ENCODE measurements at places on chromosomes 7 and 10. TPM values are rescaled to one million over a fixed set of nuclear protein-coding genes. Genes with fewer than 3 reads are reported as not detected.

The AFAP1L2 gene
- 0.86 TPM for total RNA-seq

The PLEKHA8 gene
- 10.1 TPM for total RNA-seq

The ADGRA1 gene
- not detected for total RNA-seq

The GNGT1 gene
- not detected for total RNA-seq

DNA sequence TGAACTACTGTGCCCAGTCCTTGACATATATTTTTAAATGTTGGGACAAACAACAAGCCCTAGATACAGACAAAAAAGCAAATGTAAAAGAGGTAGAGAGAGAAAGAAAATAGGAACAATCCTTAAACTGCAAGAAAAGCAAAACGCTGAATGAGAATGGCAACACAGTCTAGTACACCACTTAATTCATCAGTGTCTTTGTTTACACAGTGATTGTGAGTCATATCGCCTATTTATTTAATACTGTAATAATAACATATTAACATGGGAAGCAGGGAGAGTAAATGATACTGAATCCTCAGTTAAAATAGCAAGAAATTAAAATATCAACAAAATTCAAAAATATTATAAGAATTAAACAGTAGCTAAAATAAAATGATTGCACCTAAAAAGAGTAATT is 9.8 kb upstream of the LRRTM3 start:
- H3K27me3 ChIP-seq: no peaks in the 10 kb centered on the region
- no peak for DNase-seq
- H3K4me1 ChIP-seq: no peaks in the 10 kb centered on the region
- no peak overlapping the region for H3K27ac ChIP-seq

DNA sequence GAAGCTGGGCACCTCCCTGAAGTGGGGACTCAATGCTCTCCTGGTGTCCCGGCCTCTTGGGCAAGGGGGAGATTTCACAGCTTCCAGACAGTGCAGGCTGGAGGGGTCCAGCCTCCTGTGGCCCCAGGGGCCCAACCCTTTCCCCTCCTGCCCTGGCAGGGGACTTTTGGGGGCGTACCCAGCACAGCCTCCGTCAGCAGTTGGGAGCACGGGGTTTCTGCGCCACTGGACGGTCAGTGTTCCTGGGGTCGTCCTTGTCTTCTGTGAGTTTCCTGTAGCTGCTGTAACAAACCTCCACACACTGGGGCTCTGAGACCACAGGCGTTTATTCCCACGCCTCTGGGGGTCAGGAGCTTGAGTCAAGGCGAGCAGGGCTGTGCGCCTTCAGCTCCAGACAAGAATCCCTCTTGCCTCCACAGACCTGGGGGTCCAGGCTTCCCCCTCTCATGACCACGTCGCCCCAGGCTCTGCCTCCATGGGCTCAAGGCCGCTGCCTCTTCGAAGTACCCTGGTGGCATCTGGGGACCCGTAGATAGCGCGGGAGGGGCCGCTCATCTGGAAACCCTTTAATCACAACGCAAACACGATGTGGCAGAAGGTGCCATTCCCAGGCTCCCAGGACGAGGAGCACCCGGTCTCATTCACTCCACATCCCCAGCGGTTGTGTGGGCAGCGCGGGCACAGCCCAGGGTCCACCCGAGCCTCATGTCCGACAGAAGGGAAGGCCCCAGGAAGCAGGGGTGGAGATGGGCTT is 14.0 kb downstream of the PWWP2B start:
- no peak overlapping the region for H3K4me3 ChIP-seq
- DNase-seq: no peak
- peaks cover 3% of the 10 kb centered on the region for H3K36me3 ChIP-seq
- H3K4me1 ChIP-seq: peaks cover 17% of the 10 kb centered on the region

- H3K36me3 ChIP-seq: no peaks in the 10 kb centered on the region
- no peak overlapping the region for H3K27ac ChIP-seq
- H3K4me1 ChIP-seq: no peaks in the 10 kb centered on the region
- no peak overlapping the region for H3K4me3 ChIP-seq
Measured at GRCh38 chr7:24434972-24435371, 138.3 kb upstream of the PALS2 start.

DNA sequence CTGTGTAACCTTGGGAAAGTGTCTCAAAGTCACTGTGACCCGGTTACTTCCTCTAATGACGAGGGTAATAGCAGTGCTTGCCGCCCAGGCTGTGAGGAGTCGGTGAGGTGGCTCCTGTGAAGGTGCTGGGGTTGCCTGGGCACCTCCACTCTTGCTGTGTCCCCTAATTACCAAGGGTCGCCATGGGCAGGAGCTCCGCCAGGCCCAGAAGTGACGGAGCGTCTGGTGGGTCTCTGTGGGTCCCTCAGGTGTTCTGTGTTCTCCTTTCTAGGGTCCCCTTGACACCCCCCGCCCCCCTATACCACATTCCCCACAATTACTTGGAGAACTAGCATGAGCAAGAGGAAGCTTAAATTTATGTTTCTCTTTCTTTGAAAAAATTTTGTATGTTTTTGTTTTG is 161.5 kb downstream of the WDR37 start:
- H3K4me1 ChIP-seq: no peaks in the 10 kb centered on the region
- no peak overlapping the region for H3K4me3 ChIP-seq
- H3K27me3 ChIP-seq: no peaks in the 10 kb centered on the region

GRCh38 chr10:61279400-61279799 is 173.8 kb downstream of the TMEM26 start:
- H3K4me1 ChIP-seq: peaks cover 4% of the 10 kb centered on the region
- peaks cover 3% of the 10 kb centered on the region for H3K27me3 ChIP-seq
- DNase-seq: no peak
- no peaks in the 10 kb centered on the region for H3K36me3 ChIP-seq
- no peak overlapping the region for H3K27ac ChIP-seq

Measured in activated naive CD4-positive, alpha-beta T cell treated with anti-CD3 and anti-CD28 coated beads for 36 hours (primary cell).